ENCODE measurements at places on chromosomes 4 and X.

DNA sequence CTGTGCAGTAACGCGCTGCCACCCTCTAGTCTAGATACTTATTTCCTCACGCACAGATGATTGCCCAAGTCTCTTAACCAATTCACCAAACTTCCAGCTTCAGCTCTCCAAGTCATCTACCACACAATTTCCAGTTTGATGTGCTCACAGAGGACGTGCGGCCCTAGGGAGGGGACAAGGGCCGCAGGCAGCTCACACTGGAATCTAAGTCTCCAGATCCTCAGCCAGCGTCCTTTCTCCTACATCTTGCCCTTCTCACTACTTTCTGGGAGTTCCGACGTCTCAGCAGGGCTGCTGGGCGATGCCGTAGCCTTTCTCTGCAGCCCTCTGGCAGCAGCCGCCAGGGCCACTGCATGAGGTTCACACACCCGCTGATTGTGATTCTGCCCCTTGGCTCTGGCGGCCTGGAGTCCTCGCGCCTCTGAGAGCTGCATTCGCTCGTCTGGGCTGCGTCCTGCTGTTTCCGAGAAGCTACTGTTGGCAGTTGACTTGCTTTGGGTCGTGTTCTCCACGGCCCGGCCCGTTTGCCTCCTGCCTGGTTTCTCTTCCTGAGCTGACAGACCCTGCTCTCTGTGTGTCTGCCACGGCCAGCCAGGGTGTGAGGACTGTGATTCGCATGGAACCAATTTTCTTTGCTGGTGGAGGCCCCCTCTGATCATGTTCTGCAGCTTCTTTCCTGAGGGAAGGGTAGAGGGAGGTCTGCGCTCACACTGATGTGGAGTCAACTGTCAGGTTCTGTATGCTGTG lies 14.1 kb upstream of the TMEM131L start:
- DNase-seq: no peak

DNA sequence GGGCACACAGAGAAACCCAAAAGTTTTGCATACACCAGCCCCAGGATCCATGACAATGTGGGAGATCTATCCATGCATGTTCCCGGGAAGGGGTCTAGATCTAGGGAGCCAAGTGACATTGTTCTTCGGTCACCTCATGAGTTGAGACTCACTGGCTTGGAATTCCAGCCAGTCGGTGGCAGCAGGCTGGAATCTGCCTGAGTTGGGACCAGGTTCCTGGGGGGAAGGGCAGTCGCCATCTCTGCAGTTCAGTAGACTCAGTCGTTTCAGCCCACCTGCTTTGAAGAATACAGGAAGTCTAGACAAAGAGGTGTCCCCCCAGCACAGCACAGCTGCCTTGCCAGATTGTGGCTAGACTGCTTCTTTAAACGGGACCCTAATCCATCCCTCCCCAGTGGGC lies 46.0 kb upstream of the PBDC1 start:
- no peak for DNase-seq

DNA sequence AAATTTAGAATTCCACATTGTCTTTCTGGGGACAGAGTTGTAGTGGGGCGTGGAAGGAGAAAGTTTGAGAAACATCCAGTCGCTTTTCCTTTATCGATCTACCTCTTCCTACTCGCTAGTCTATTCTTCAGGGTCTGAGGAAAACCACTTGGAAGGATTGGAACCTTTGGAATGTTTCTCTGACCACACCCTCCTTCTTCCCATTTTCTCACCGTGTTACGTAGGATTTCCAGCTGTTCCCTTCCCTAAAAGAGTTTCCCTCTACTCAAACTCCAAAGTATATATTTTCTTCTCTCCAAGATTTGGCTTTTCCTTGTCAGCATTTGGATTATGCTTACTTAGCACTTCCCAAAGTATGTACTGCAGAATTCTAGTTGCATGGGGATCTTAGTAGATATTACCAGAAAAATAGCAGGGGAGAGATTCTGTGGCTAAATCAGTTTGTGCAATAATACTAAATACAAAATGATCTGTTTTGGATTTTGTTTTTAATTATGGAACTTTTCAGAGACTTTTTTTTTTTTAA lies 4.9 kb downstream of the ENPEP start:
- no peak for DNase-seq

- DNase-seq: no peak
Observed at GRCh38 chr4:37867102-37867501, 23.8 kb upstream of the TBC1D1 start.

- DNase-seq: no peak
Observed at GRCh38 chr4:15109600-15109999, 107.3 kb downstream of the CPEB2 start.

DNA sequence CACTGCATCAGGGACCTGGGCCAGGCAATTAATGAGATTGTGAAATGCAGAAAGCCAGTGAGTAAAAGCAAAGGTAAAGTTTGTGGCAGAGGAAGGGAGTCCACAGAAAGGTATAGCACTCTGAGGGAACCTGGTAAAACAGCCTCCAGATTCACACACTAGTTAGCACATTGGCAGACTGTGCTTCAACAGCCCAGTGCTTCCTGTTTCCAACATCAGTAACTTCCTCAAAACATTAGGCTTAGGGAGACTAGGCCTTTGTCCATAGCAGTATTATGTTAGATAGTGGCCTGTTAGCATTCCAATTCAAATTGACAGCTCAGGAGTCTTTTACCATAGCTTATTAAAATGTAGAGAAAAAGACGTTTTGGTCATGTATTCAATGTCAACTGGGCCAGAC lies 582.6 kb upstream of the ACTRT1 start:
- no peak for DNase-seq

GRCh38 chr4:78528327-78528726 lies 23.2 kb upstream of the ANXA3 start:
- DNase-seq: no peak

DNA sequence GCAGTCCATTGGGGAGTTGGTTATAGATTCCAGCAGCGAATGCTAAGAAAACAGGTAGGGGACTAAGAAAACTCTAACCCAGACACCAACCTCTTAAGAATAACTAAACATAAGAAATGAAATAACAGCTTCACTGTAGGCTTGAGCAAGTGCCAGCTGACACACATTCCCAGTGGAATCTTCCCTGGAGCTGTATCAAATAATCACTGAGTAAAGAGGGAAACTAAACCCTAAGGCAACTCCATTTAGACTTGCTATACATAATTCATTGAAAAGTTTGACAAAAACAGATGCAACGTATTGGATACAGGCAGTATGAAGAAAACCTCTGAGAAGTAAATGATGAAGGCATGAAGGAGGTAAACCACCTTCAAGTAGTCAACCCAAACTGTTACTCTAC lies 293.5 kb downstream of the OPHN1 start:
- DNase-seq: no peak

DNA sequence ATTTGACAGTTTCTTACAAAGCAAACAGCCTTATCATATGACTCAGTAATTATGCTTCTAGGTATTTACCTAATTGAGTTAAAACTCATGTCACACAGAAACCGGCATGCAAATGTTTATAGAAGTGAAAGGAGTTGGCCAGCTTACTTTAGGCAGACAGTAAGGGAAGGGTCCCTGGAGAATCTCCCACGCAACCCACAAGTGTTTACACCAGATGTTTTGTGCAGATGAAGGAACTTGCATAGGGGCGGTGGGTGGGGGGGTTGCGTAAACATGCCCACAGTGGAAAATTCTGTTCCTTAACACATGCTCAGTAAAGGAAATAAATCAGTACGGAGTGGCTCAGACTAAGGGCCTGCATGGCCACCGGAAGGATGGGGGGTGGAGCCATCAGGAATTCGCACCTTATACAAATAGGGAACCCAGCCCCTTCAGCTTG lies 330.5 kb upstream of the AADAT start:
- no peak for DNase-seq

DNA sequence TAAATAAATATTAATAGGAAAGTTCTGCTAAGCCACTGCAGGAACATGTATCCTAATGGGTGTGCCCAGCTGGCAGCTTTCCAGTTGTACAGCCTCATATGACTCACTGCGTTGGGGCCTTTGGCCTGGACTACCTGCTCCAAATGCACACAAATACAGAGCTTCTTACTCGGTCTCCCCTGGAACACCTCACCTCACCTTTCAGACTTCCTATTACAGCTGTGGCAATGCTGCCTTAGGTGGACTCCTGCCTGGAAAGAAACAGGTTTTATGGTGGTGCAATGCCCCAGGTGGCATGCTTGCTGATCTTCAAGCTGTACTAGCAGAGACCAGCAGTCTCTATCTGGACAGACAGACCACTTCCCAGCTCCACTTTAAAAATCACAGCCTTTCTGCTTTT lies 85.7 kb upstream of the EXOC1L start:
- DNase-seq: no peak

- peak; percentile 15 for DNase-seq
Observed at GRCh38 chrX:123920105-123920785, 41.3 kb upstream of the STAG2 start.

DNA sequence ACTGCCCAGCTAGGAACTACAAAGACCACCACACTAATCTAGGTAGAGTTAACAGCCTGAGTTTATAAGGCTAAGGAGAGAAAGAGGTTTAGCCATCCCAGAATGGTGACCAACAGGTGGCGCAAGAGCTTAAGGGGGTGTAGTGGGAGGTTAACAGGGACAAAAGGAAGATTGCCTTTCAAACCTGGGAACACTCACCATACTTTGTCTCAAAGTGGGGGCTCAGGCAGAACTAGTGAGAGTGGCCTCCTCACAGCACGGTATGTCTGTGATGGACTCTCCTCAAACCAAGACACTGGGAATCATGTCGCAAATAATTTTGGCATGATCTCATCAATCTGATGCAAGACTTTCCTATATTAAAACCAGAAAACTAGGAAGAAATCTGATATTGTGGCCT lies 23.4 kb downstream of the CCNI start:
- DNase-seq: peak; percentile 60

DNA sequence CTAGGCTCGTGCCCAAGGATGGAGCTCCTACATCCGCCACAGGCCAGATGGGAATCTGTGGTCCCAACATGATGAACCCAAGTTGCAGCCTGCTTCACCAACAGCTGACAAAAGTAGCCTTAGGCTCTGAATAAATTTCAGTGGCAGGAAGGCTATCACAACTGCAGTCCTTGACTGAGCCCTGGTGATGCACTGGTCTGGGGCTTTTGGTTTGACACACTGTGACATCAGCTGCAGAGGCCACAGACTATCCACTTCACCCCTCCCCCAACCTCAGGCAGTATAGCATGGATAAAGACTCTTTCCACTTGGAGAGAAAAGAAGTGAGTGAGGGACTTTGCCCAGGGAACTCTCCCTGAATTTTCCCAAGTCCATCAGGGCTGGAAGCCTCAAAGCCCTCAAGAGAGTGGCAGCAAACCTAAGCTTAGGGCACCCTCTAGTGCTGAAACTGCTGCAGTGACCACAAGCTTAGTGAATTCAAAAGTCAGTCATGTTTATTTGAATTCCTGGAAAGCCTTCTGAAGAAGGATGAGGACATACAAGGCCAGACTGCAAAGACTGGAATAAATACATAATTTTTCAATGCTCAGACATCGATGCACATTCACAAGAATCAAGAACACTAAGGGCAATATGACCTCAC lies 135.0 kb upstream of the TENT5D start:
- peak; percentile 43 for DNase-seq

DNA sequence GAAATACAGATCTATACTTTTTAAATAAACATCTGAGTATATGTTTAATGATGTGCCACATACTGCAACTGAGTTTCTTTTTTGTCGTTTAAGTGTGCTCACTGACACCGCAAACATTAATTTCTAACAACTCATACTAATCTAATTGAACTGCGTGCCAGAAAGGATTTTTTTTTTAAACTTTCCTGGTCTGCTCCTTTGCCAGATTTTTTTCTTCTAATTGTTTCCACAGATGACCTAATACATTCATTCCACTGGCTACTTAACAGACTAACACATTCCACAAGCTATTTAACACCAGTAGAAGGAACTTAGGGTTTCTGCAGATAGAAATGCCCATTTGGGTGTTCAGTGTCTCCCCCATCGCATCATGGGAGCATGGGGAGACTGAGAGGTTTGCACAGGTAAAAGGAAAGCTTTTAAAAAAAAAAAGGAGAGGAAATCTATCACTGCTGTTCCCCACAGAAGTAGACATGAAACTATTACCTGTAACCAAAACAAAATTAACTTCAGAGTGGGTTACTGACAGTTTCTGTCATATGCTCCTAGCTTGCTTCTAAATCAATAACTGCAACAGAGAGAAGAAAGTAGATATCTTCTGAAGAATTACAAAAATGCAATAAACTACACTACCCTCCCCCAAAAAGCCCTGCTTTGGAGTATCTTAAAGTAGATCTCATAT lies 31.6 kb downstream of the SH3KBP1 start:
- no peak for DNase-seq

GRCh38 chrX:72040506-72040905 lies 91.2 kb downstream of the RTL5 start:
- DNase-seq: no peak

DNA sequence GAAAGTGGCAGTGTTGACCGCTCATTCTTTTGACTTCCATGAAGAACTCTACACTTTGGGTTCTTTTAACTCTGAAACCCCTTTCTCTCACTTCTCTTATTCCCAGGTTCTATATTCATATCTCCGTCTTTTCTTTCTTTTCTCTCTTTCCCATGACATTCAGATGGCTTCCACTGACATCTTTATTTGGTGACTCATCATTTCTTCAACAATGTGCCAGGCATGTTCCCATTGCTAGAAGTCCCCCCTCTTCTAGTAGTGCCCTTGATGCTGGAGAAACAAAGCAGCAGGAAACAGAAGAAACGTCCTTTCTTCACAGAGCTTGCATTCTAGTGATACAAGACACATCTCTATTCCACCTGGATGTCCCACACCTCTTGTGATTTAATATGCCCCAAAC lies 33.3 kb downstream of the PKD2 start:
- no peak for DNase-seq

DNA sequence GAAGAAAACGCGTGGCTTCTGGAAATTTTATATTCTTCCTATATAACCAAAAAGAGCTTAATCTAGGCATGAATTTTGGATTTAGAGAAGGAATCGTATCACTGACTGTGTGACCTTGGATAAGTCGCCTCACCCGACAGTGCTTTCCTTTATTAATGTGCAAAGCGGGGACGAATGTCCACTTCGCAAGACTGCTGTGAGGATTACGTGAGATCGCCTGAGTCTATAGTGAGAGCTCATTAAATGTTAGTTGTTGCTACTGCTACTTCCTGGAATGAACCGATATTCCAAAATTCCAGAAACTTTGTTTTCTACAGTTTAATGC lies 448 bp upstream of the TBC1D8B start:
- DNase-seq: no peak

GRCh38 chr4:142485452-142485851 lies 360.6 kb downstream of the INPP4B start:
- no peak for DNase-seq

DNA sequence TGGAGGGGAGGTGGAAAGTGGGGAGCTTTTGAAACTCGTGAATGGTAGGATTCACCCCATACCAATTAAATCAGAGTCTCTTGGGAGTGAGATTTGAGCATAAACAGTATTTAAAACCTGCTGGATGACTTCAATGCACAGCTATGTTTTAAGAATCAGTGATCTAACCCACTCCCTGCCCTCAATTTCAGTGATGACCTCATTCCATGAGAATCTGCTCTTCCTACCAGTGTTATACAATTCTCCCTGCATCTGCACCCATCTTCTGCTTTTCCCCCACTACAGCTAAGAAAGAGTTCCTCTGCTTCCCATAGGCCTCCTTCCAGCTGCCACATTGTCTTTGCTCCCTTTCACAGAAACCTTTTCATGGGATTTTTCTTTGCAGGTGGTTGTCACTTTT lies 18.3 kb upstream of the H2AZ1 start:
- no peak for DNase-seq

Data from activated CD4-positive, alpha-beta T cell treated with anti-CD3 and anti-CD28 coated beads, Interleukin-2, Interleukin-6, amounts not matched to agents 100 ng/mL and 50 ng/mL, durations not matched to agents 16 hours and 8 hours (primary cell).